ENCODE measurements at places on chromosomes 2 and 18. TPM values are rescaled to one million over a fixed set of nuclear protein-coding genes. Genes with fewer than 3 reads are reported as not detected.

DNA sequence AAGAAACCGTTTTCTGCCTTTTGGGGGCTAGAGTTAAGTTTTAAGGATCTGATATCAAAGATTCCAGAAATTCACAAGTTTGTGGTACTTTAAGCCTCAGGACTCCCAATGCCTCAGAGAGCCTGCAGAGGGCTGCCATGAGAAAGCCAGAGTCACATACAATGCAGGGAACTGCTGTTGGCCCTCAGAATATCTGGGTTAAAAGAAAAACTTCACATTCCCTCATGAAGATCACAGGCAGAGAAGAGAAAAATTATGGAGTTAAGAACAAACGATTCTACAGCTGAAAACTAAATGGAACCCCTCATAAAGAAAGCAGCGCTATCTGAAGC, 39.5 kb downstream of the HDAC4 start:
- H3K27ac ChIP-seq: no peak overlapping the region
- H3K27me3 ChIP-seq: no peaks in the 10 kb centered on the region
- H3K4me1 ChIP-seq: peaks cover 15% of the 10 kb centered on the region
- no peaks in the 10 kb centered on the region for H3K36me3 ChIP-seq

DNA sequence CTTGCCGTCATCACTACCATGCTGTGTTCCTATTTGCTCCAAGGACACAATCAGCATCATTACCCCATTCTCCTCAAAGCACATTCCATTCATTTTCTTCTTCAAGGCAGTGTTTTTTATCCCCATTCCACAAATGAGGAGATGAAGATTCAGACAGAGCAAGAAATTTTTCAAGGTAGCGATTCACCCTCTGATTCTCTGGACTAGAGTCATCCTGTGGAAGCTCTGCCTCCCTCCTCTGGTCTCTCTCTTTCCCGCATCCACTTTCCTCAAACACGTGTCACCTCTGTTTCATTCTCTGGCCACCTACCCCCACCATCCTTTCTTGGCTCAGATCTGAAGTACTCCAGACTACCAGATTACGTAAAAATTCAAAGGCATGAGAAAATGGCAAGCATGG, 297.9 kb downstream of the SOX11 start:
- DNase-seq: no peak
- no peaks in the 10 kb centered on the region for H3K36me3 ChIP-seq
- H3K4me3 ChIP-seq: no peak overlapping the region
- H3K27me3 ChIP-seq: peaks cover 6% of the 10 kb centered on the region

- no peak for DNase-seq
- peak overlapping the region; percentile 7 for H3K4me3 ChIP-seq
- H3K36me3 ChIP-seq: no peaks in the 10 kb centered on the region
- H3K27ac ChIP-seq: peak overlapping the region; percentile 82
- no peaks in the 10 kb centered on the region for H3K27me3 ChIP-seq
These were observed 26.6 kb downstream of the CDKL4 start for GRCh38 chr2:39217192-39217550.

GRCh38 chr2:146461068-146461467, 1383.8 kb upstream of the ACVR2A start:
- H3K27me3 ChIP-seq: no peaks in the 10 kb centered on the region
- no peak overlapping the region for H3K4me3 ChIP-seq
- H3K4me1 ChIP-seq: no peaks in the 10 kb centered on the region
- H3K36me3 ChIP-seq: no peaks in the 10 kb centered on the region
- H3K27ac ChIP-seq: no peak overlapping the region

- no peak overlapping the region for H3K4me3 ChIP-seq
- no peak overlapping the region for H3K27ac ChIP-seq
- H3K4me1 ChIP-seq: no peaks in the 10 kb centered on the region
- peak; percentile 10 for DNase-seq
- no peaks in the 10 kb centered on the region for H3K36me3 ChIP-seq
These were observed 57.5 kb downstream of the AP1S3 start for GRCh38 chr2:223779877-223780276.

DNA sequence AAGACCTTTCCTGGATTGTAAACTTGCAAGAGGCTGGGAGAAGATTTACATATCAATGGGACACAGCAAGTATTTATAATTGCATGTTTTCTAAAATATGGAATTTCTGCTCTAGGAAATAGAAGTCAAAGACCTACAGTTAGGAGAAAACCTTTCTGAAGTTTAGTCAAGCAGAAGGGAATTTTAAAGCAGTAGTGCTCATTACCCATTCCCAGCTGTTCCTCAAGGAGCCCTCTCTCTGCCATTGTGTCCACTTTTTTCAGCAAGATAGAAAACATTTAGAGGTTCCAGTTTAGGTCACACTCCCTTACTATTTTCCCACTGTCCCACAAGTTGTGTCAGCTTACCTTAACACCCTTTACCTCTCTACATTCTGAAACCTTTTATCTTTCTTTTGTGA, 584.0 kb upstream of the CHAC2 start:
- H3K4me1 ChIP-seq: no peaks in the 10 kb centered on the region
- DNase-seq: no peak
- no peaks in the 10 kb centered on the region for H3K27me3 ChIP-seq
- no peak overlapping the region for H3K27ac ChIP-seq
- H3K4me3 ChIP-seq: no peak overlapping the region
- H3K36me3 ChIP-seq: no peaks in the 10 kb centered on the region

Gene SERPINB13
- not detected for total RNA-seq

Gene UGT1A5
- total RNA-seq: not detected

Gene SAG
- not detected for total RNA-seq
